Tibial nerve (tissue), 4 donors: ENCODE measurements at places on chromosomes 5 and 9. TPM values are rescaled to one million over a fixed set of nuclear protein-coding genes. Genes with fewer than 3 reads are reported as not detected.

DNA sequence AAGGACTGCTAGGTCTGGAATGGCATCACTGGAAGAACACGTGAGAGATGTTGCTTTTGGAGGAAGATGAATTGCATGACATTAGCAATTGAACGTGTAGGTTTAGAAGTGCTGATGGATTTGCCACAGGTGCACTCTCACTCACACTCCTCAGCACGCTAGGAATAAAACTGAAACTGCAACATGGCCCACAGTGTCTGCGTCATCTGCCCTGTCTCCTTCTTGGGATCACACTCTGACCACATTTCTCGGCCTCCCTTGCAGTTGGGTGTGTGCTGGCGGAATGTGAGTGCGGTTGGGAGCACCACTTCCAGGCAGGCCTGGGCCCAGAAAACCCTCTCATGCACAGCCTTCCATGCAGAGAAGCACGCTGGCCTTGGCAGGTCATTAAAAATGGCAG, 152.8 kb upstream of the LHFPL2 start:
- H3K4me3 ChIP-seq: no peak overlapping the region
- H3K4me1 ChIP-seq: no peaks in the 10 kb centered on the region
- no peak overlapping the region for H3K27ac ChIP-seq
- DNase-seq: no peak
- no peaks in the 10 kb centered on the region for H3K27me3 ChIP-seq

DNA sequence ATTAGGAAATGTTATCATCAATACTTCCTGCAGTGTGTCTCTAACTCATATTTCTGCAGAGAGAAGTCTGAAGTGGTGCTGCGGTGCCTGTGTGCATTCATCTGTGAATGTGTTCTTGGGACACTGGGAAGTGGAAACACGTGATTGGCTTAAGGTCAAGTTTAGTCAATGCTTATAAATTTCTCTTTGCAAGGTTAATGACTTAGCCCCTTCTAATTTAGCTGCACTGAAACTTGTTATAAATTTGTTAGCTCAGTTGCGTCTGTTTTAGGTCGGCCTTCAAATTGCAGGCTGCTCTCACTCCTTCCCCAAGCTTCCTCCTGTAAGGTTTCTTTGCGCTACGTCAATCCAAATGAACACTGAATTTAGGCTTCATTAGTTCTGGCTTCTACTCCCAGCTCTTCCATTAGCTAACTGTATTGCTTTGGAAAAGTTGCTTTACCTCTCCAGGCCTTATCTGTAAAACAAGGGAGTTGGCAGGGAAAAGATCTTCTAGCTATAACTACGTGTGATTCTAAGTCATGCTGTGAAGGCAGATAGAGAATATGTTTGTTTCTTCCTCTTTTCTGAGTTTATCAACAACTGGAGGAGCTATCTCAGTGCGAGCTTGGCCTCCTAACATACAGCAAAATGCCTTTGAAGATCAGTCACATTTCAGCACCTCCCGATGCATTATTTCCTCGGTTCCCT, 341.8 kb downstream of the NFIB start:
- no peaks in the 10 kb centered on the region for H3K36me3 ChIP-seq
- no peak overlapping the region for H3K4me3 ChIP-seq
- DNase-seq: no peak
- H3K4me1 ChIP-seq: peaks cover 18% of the 10 kb centered on the region

GRCh38 chr9:14352503-14352902, 38.6 kb upstream of the NFIB start:
- H3K27ac ChIP-seq: no peak overlapping the region
- H3K27me3 ChIP-seq: peaks cover 25% of the 10 kb centered on the region

DNA sequence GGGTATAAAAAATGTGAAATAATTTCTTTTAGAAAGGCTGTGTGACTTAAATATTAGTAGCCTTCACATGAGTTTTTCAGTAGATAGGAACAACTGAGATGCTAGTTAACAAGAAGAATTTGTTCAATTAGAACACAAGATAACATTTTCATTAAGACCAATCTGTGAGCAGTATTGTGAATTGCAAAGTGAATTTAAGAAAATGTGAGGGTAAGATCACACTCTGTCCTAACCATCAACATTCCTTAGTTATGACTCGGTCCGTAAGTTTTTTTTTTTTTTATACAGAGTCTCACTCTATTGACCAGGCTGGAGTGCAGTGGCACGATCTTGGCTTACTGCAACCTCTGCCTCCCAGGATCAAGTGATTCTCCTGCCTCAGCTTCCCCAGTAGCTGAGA, 180.2 kb upstream of the EGFLAM start:
- H3K36me3 ChIP-seq: no peaks in the 10 kb centered on the region
- no peaks in the 10 kb centered on the region for H3K4me1 ChIP-seq
- no peak for DNase-seq
- H3K4me3 ChIP-seq: no peak overlapping the region
- no peak overlapping the region for H3K27ac ChIP-seq
- no peaks in the 10 kb centered on the region for H3K27me3 ChIP-seq

DNA sequence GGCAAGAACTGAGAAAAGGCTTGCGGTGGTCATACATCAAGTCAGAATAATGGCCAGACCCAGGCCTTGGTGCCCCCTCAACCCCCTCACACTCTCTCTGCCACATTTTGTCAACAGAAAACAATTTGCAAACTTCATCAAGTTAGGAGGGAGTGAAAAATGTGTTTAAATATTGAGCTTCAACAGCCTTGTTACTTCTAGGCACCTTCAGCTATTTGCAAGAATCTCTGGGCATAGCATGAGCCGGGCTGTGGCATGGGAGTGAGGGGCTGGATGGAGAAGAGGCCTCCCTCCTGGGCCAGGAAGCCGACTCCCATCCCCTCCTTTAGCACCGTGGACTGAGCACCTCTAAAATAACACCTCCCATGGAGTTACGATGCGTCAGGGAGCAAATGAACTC, 52.2 kb upstream of the GRHPR start:
- no peak overlapping the region for H3K4me3 ChIP-seq
- no peaks in the 10 kb centered on the region for H3K27me3 ChIP-seq
- no peak overlapping the region for H3K27ac ChIP-seq
- DNase-seq: no peak
- no peaks in the 10 kb centered on the region for H3K36me3 ChIP-seq

- H3K4me1 ChIP-seq: no peaks in the 10 kb centered on the region
- no peaks in the 10 kb centered on the region for H3K27me3 ChIP-seq
- H3K4me3 ChIP-seq: no peak overlapping the region
- no peak for DNase-seq
These were observed 18.9 kb upstream of the EGFL7 start for GRCh38 chr9:136643596-136644342.

DNA sequence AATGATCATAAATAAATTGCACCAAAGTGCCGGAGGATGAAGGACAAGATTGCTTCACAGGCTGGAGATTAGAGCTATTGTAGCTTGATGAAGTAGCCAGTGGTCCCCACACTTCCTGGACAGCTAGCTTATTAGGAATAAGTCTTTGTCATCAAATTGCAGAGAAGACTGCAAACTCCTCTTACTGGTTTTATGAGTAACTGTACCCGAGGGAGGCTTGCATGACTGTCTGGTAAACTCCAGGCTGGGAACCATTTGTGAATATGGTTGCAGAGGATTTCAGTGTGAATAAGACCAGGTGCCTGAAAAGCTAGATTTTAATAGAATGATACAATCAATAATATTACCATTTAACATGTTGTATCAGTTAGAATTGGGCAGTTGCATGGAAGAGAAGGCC, 36.5 kb upstream of the SEMA5A start:
- H3K4me3 ChIP-seq: no peak overlapping the region
- no peak for DNase-seq
- no peaks in the 10 kb centered on the region for H3K27me3 ChIP-seq
- H3K4me1 ChIP-seq: no peaks in the 10 kb centered on the region
- no peaks in the 10 kb centered on the region for H3K36me3 ChIP-seq

FAM221B gene
- total RNA-seq: not detected

- no peak overlapping the region for H3K4me3 ChIP-seq
- H3K27me3 ChIP-seq: no peaks in the 10 kb centered on the region
- no peaks in the 10 kb centered on the region for H3K4me1 ChIP-seq
- DNase-seq: peak; percentile 65
These were observed 71.9 kb upstream of the RANBP3L start for GRCh38 chr5:36373527-36374086.

FOXI1 gene
- total RNA-seq: not detected

PDE8B gene
- total RNA-seq: 6.3 TPM

DNA sequence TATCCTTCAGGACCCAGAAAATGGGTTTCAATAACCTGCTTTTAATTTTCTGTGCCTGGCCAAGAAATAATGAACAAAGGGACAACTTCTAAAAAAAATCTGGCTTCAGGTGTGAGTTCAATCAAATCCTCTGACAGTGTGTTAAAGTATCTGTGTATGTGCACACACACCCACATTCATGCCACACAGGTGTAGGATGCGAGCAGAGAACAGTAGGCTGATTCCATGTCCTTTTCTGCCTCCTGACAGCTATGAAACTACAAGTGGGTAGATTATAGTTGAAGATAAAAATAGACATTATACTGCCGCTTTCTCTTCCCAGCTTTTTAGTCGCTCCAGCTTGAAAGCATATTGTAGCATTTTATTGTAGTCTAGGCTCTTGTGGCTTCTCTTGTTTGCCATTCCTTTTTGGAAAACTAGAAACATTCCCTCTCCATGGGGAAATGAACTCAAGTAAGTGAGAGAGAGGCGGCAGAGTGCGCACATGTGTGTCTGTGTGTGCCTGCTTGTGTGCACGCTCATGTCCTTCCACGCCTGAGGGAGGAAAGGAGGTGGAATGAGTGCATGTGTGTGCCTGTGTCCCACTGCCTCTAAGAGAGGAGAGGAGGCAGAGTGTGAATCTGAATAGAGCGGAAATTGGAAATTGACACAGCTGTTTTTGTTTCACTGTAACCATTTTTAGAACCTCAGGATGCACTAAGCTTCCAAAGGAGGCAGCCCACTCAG, 273.0 kb downstream of the ELAVL2 start:
- H3K4me3 ChIP-seq: no peak overlapping the region
- H3K27me3 ChIP-seq: no peaks in the 10 kb centered on the region
- no peak for DNase-seq
- H3K4me1 ChIP-seq: no peaks in the 10 kb centered on the region
- H3K36me3 ChIP-seq: no peaks in the 10 kb centered on the region

CDKN2B-AS1 gene
- total RNA-seq: not detected

DNA sequence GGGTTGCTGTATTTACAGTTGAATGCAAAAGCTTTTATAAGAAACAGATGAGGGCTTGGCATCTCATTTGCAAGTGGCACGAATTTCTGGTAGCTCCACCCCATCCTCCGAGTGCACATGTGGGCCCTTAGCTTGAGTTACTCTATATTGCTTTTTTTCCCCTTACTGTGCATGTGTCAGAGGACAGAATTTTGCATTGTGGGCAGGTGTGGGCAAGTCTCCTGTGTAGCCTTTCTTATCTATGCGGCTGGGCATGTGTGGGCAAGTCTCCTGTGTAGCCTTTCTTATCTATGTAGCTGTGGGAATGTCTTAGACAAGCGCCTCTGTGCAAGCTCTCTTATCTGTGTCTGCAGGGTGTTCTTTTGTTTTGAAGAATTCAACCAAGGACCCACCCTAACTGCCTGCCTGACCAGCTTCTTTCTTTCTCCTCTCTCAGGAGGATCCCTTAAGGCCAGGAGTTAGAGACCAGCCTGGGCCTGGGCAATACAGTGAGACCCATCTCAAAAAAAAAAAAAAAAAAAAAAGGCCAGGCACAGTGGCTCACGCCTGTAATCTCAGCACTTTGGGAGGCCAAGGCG, 34.1 kb upstream of the SIL1 start:
- H3K4me3 ChIP-seq: no peak overlapping the region
- no peak overlapping the region for H3K27ac ChIP-seq
- no peak for DNase-seq
- H3K27me3 ChIP-seq: no peaks in the 10 kb centered on the region
- no peaks in the 10 kb centered on the region for H3K4me1 ChIP-seq
- no peaks in the 10 kb centered on the region for H3K36me3 ChIP-seq

CDC25C gene
- not detected for total RNA-seq
